ENCODE measurements at places on chromosomes 12 and 14.

DNA sequence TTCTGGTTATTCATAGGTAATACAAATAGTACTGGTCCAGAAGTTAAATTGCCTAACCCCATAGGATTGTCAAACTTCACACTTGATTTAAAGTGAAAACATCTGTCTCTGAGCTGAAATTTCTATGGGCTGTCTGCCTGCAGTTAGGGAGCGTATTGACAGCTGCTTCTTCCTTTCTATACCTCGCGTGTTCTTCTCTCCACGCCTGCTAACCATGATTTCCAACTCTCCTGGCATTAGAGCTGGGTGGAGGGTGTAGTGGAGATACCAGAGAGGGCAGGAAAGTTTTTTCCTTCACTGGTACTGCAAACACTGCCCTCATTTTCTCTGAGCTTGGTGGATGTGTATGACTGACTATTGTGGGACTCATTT, 429.0 kb upstream of the FBXO33 start:
- no peak for DNase-seq

GRCh38 chr12:123062681-123063486, 82.4 kb downstream of the ARL6IP4 start:
- DNase-seq = peak; percentile 73

DNA sequence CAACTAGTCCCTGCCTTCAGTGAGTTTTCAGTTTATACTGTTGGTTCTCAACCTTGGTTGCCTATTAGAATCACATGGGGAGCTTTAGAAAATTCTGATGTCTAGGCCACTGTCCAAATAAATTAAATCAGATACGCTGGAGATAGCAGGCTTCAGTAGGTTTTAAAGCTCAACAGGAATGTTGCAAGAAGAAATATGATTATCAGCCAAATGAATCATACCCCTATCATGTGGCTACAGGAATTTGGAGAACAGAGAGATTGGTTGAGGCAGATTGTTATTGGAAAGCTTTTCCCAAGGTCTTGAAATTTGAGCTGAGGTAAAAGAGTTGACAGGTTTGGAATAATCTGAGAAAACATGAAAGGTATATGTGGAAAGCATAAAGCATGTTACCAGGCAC, 125.3 kb downstream of the WIF1 start:
- DNase-seq = peak; percentile 53

GRCh38 chr12:3164454-3165077, 87.4 kb downstream of the TSPAN9 start:
- DNase-seq = no peak

DNA sequence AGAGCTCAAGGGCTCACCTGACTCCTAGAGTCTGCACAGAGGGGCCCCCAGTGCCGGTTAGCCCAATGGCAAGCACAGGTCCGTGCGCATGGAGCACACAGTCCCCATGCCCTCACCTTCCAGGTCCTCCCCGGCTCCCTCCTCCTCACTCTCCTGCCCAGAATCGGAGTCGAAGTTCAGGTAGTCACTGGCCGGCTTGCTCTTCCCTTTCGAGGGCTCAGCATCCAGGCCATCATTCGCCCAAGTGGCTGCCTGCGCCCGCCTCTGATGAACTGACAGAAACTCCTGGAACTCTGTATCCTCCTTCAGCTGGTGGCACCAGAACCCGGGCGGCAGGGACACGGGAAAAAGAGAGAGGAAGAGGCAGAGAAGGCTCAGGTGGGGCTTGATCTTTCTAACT, 7.0 kb downstream of the RBM19 start:
- no peak for DNase-seq

- DNase-seq = no peak
Measured at GRCh38 chr12:4947253-4947652, 37.5 kb downstream of the KCNA1 start.

GRCh38 chr12:12506496-12506890, 56.2 kb downstream of the DUSP16 start:
- DNase-seq = no peak

DNA sequence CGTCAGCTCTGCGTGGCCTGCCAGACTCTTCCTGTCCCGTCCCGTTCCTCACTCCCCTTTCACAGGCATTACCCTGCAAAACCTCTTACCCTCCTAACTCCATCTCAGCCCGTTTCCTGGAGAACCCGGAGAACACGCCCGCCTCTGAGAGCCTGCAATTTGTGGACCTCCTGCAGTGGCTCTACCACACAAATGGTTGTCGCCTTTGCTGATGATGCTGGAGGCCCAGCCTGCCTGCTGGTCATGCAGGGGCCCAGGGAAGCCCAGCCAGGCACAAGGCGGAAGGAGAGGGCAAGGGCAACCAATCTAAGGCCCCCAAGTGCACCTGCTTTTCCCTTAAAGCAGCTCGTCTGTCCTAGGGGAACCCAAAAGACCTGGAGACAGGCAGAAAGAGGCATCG, 22.5 kb downstream of the RFLNA start:
- no peak for DNase-seq

DNA sequence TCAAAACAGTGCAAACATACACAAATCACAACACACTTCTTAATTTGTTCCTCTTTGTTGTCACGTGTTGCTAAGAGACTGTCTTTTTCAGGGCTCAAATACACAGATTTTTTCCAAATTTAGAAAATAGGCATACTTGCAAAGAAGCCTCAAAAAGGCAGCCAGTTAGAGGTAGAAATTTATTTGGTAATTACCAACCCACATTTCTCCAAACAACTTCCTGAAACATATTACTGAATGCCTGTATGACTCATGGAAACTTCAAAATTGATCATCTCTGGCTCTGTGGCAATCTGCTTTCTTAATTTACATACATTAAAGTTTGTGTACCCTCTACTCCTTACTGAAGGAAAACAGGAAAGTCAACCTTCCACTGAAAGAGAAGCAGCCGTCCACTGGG, 36.4 kb downstream of the PPM1H start:
- DNase-seq = peak; percentile 6

- no peak for DNase-seq
Measured at GRCh38 chr12:118060301-118061010, 523 bp downstream of the WSB2 start.

- no peak for DNase-seq
Measured at GRCh38 chr12:31773867-31774266, 45.0 kb upstream of the AMN1 start.

DNA sequence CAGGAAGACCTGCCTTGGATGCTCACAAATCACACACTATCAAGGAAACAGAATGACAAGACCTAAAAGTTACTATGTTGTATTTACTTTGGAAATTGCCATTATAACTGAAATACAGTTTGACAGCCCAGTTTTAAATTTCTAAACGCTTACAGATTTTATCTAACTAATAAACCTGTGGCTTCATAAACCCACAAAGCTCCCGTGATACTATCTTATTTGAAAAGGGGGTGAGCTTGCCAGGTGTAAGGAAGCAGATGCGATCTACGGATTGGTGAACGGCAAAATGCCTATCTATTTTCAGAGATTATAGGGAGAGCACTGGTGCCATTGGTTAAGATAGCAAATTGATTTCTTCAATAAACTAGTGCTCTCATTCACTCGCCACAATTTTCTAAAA, 485.5 kb downstream of the BCAT1 start:
- no peak for DNase-seq

DNA sequence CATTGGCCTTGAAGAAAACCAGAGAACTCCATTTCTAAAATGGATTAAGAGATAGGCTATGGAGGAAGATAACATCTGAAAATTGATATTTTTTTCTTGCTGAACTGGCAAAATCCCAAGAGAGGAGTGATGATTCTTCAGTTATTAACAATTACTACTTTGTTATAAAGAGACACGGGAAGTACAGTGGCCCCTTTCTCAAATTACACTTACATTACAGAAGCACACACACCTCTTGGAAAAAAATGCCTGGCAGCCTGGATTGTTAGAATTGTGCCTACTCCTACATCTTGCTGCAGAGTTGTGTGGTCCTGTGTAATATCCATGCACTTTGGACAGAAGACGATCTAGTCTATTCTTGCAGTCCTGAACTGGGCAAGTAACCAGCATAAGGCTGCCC, 71.7 kb downstream of the TGFB3 start:
- DNase-seq = no peak

GRCh38 chr12:47776471-47777143, 3.6 kb downstream of the SLC48A1 start:
- DNase-seq = no peak

GRCh38 chr14:40113671-40114070, 681.4 kb upstream of the FBXO33 start:
- no peak for DNase-seq

GRCh38 chr14:90726656-90727055, 89.6 kb downstream of the TTC7B start:
- peak; percentile 47 for DNase-seq
